Thoracic aorta (tissue), 2 donors: ENCODE measurements at places on chromosomes 5 and 9. TPM values are rescaled to one million over a fixed set of nuclear protein-coding genes. Genes with fewer than 3 reads are reported as not detected.
A peak's percentile ranks its signal among the peaks of the same experiment; 100 is the strongest.

GRCh38 chr9:36872641-36873040 is 161.4 kb downstream of the PAX5 start:
- DNase-seq: no peak
- H3K4me1 ChIP-seq: no peaks in the 10 kb centered on the region
- no peaks in the 10 kb centered on the region for H3K27me3 ChIP-seq
- no peak overlapping the region for H3K27ac ChIP-seq

GRCh38 chr9:131366761-131367401 is 27.0 kb upstream of the PRRC2B start:
- H3K27ac ChIP-seq: no peak overlapping the region
- no peaks in the 10 kb centered on the region for H3K4me1 ChIP-seq
- no peaks in the 10 kb centered on the region for H3K36me3 ChIP-seq

DNA sequence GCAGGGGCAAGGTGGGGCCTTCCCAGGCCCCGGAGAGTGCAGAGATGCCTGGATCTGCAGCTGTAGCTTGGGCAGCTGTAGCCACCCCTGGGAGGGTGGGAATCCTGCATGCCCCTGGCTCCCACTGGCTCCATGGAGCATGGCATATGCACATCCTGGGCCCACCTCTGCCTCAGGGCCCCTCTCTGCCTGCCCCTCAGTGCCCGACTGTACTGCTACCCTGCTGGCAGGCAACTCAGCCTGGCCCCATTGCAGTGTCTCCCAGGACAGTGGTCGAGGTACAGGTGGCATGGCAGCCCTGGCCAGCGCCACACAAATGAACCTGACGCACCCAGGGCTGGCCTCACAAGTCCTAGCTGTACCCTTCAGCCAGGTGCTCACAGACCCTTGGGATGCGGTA is 23.9 kb downstream of the JMY start:
- no peak overlapping the region for H3K4me3 ChIP-seq
- no peak for DNase-seq

GRCh38 chr5:56561-57290 is 35.2 kb upstream of the PLEKHG4B start:
- no peaks in the 10 kb centered on the region for H3K27me3 ChIP-seq
- H3K4me1 ChIP-seq: peaks cover 5% of the 10 kb centered on the region
- H3K27ac ChIP-seq: no peak overlapping the region

- H3K4me3 ChIP-seq: peak overlapping the region; percentile 65
- H3K4me1 ChIP-seq: peaks cover 78% of the 10 kb centered on the region
- H3K27ac ChIP-seq: peak overlapping the region; percentile 97
- DNase-seq: peak; percentile 84
- no peaks in the 10 kb centered on the region for H3K36me3 ChIP-seq
Measured at GRCh38 chr9:129698254-129698757, 32.9 kb downstream of the PRRX2 start.

GRCh38 chr5:140498591-140498990 is 48.9 kb upstream of the EIF4EBP3 start:
- H3K27me3 ChIP-seq: no peaks in the 10 kb centered on the region
- DNase-seq: no peak
- no peak overlapping the region for H3K27ac ChIP-seq

- no peaks in the 10 kb centered on the region for H3K4me1 ChIP-seq
- H3K27ac ChIP-seq: no peak overlapping the region
- no peaks in the 10 kb centered on the region for H3K27me3 ChIP-seq
- no peak overlapping the region for H3K4me3 ChIP-seq
- DNase-seq: no peak
Measured at GRCh38 chr5:172043865-172044264, 37.4 kb upstream of the FBXW11 start.

DNA sequence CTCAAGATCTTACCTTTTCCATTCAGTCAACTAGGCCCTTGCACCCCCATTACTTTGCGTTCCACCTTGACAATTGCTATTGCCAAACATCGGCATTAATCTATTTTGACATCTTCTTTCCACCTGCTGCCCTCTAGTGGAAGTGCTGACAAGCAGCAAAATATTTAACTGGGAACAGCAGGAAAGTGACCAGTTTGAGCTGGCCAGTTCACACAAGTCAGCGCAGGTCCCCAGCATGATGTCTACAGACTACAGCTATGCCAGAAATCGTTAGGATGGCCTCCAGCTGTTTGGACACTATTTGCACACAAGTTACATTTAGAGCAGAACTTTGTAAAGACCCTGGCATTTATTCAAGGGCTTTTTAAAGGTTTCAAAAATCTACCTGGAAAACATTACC is 160.1 kb downstream of the GHR start:
- no peak overlapping the region for H3K27ac ChIP-seq
- H3K4me3 ChIP-seq: no peak overlapping the region
- DNase-seq: no peak

- no peaks in the 10 kb centered on the region for H3K36me3 ChIP-seq
- no peaks in the 10 kb centered on the region for H3K27me3 ChIP-seq
- no peaks in the 10 kb centered on the region for H3K4me1 ChIP-seq
- no peak overlapping the region for H3K27ac ChIP-seq
Measured at GRCh38 chr9:75995066-75995465, 104.6 kb downstream of the PCSK5 start.

GRCh38 chr9:78676623-78677022 is 379.7 kb downstream of the PSAT1 start:
- H3K27me3 ChIP-seq: no peaks in the 10 kb centered on the region
- no peak for DNase-seq
- H3K27ac ChIP-seq: no peak overlapping the region
- no peaks in the 10 kb centered on the region for H3K36me3 ChIP-seq
- H3K4me1 ChIP-seq: no peaks in the 10 kb centered on the region

DNA sequence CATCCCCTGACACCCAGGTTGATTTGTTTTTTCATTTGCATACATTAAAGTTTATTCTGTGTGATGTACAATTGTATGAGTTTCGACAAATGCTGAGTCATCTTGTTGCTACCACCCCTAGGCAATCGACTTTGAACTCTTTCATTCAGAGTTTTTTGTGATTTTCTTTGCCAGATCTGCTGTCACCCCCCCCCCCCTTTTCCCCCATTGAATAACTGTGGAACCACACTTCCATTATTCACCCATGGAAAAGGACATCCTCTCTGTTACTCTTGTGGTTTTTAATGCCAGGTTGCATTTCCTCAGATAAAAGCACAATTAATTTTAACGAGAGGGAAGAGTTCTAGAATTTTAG is 13.7 kb upstream of the FAM120AOS start:
- DNase-seq: no peak
- H3K27me3 ChIP-seq: no peaks in the 10 kb centered on the region
- no peak overlapping the region for H3K4me3 ChIP-seq
- no peaks in the 10 kb centered on the region for H3K36me3 ChIP-seq

DNA sequence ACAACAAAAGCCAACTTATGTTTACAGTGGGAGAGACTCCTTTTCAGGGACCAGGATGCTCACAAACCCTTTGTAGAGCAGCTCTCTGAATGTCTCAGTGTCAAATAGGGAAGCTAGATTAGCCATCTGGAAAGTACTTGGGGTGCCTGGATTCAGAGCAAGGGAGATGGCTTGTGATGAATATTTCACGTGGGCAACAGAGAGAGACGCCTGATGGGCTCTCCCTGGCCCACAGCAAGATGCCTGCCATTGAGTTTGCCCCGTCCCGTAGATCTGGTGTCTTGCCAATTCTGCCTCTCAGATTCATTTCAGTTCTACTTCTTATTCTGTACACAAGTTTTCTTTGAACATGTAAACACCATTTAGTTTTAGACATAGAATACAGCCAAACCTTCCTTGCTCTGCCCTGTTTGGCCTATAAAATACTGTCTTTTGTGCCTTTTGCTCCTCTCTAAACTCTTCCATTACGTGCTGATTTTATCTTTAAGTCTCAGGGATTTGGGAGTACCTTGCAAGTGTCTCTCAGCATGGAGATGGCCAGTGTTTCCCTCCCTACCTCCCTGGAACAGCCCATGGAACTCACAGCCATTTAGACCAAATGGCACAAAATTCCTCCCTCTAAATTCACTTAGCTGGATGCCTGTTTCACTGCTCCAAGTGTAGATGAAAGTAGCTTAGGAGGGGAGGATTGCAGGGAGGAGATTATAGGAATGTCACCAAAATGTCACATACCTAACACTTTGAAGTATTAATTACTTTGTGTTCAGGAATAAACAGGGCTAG is 234.3 kb downstream of the SAXO1 start:
- H3K27ac ChIP-seq: no peak overlapping the region
- peaks cover 10% of the 10 kb centered on the region for H3K4me1 ChIP-seq
- no peak overlapping the region for H3K4me3 ChIP-seq

GRCh38 chr9:82091100-82091499 is 102.5 kb downstream of the SPATA31D1 start:
- no peak for DNase-seq
- H3K27ac ChIP-seq: no peak overlapping the region
- H3K36me3 ChIP-seq: no peaks in the 10 kb centered on the region
- H3K4me1 ChIP-seq: no peaks in the 10 kb centered on the region
- no peak overlapping the region for H3K4me3 ChIP-seq
- H3K27me3 ChIP-seq: no peaks in the 10 kb centered on the region

DNA sequence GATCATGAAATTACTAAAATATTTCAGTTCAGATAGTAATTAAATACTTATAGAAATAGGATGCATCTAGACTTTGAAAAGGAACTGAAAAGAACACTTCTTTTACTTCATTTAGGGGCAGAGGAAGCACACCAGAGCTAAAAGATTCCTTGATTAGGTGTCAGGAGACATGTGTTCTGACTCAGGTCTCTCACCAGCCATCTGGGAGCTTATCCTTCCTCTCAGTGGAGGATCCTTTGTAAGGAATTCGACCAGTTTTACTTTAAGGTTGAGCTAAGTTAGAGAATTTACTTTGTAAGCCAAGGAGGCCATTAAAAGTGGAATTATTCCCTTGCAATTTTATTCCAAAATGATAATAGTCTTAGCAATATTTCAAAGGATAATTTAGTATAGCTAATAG is 16.7 kb downstream of the VCAN start:
- no peak for DNase-seq
- no peaks in the 10 kb centered on the region for H3K27me3 ChIP-seq
- H3K4me1 ChIP-seq: no peaks in the 10 kb centered on the region
- H3K27ac ChIP-seq: no peak overlapping the region
- peaks cover 29% of the 10 kb centered on the region for H3K36me3 ChIP-seq

- peak overlapping the region; percentile 80 for H3K4me3 ChIP-seq
- DNase-seq: no peak
- H3K4me1 ChIP-seq: peaks cover 21% of the 10 kb centered on the region
Measured at GRCh38 chr9:71910650-71911060, 338 bp downstream of the ABHD17B start.

- H3K36me3 ChIP-seq: no peaks in the 10 kb centered on the region
- H3K4me1 ChIP-seq: no peaks in the 10 kb centered on the region
- no peaks in the 10 kb centered on the region for H3K27me3 ChIP-seq
- H3K4me3 ChIP-seq: no peak overlapping the region
- no peak for DNase-seq
Measured at GRCh38 chr5:180640861-180641565, 8.4 kb downstream of the FLT4 start.

DNA sequence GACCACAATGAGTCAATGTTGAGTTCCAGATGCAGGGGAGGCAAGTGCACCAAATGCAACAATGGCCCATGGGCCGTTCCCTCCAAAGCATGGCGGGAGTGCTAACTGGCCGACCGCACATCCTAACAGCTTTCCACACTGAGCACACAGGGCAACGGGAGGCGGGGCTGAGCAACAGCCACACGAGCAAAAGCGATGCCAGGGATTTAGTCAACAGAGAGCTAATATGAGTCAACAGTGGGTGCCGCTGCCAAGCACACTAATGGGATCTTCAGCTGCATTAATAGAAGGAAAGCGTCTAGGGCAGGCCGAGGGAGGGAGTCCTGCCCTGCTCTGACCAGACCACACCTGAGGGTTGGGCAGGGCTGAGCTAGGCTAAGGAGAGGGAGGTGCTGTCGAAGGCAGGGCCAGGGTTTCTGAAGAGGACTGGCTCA is 4.6 kb downstream of the EPB41L4B start:
- no peaks in the 10 kb centered on the region for H3K36me3 ChIP-seq
- H3K27me3 ChIP-seq: no peaks in the 10 kb centered on the region
- H3K27ac ChIP-seq: no peak overlapping the region
- no peak overlapping the region for H3K4me3 ChIP-seq

DNA sequence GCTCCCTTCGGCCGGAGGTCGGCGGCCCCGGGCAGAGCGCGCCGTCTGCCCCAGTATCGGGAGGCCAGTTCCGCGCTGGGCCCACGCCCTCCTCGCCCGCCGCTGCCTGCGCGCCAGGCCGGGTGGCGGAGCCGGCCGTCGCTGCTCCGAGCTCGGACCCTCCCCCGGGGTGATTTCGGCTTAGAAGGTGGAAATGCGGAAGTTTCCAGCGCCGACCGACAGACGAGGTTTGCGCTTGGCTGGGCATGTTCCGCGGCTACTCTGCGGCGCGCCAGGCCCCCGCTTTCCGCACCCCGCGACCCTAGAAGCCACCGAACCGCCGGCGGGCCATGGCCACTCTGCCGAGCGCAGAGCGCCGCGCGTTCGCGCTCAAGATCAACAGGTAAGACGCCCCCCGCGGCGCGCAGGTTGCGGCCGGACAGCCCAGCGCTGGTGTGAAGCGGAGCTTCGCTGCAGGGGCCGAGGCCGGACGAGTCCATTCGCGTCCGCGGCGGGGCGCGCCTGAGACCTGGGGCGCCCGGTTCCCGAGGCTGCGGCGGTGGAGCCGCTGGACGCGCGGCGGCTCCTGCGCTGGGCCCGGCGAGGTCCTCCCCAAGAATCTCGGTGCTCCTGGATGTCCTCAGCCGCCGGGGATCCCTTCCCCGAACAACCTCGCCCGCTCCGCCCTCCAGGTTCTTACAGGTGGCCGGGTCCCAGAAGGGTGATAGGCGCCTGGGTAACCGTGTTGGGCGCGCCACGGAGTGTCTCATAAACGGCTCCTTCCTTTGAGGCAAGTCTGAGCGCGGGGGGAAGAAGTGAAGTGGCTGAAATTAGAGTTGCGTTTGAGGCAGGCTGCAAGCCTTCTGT is at the start of gene DOCK8:
Gene DOCK8, plus strand, starts transcription at position 218 of the 846 bp plus-strand sequence. Its CDS starts 112 bp downstream, at position 330.
- no peaks in the 10 kb centered on the region for H3K36me3 ChIP-seq
- no peaks in the 10 kb centered on the region for H3K27me3 ChIP-seq
- no peak for DNase-seq
- no peaks in the 10 kb centered on the region for H3K4me1 ChIP-seq
- H3K27ac ChIP-seq: peak within 1 kb of the TSS; percentile 54
- peak within 1 kb of the TSS; percentile 68 for H3K4me3 ChIP-seq

DNA sequence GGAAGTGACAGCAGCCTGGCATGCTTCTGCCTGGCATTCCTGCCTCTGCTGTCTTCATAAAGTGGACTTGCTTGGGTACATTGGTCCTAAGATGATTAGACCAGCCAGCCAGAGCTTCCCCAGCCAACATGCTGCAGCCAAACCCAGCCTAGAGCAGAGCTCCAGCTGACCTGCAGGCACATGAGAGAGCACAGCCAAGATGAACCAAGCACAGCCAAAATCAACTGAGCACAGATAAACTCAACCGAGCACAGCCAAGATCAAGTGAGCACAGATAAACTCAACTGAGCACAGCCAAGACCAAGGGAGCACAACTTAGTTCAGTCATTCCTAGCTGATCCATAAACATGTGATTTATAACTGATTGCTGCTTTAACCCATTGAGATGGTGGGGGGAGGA is 266.5 kb downstream of the MSX2 start:
- peak overlapping the region; percentile 54 for H3K4me3 ChIP-seq
- H3K36me3 ChIP-seq: no peaks in the 10 kb centered on the region
- DNase-seq: peak; percentile 21
- no peaks in the 10 kb centered on the region for H3K27me3 ChIP-seq

- no peak overlapping the region for H3K4me3 ChIP-seq
- H3K4me1 ChIP-seq: no peaks in the 10 kb centered on the region
- H3K27ac ChIP-seq: no peak overlapping the region
- no peaks in the 10 kb centered on the region for H3K36me3 ChIP-seq
Measured at GRCh38 chr5:95029569-95030366, 255.1 kb downstream of the MCTP1 start.

Gene PCDHGA2
- 13.8 TPM for total RNA-seq

Gene SPINK13
- total RNA-seq: not detected

Gene SIL1
- total RNA-seq: 33.1 TPM

Gene FREM1
- total RNA-seq: 9.9 TPM

Gene TEK
- total RNA-seq: 8.4 TPM

Gene ANGPTL2
- 49.1 TPM for total RNA-seq

Gene SHC3
- 1.8 TPM for total RNA-seq

Gene IFNE
- not detected for total RNA-seq

Gene MYMK
- total RNA-seq: not detected

Gene SV2C
- total RNA-seq: 0.14 TPM
